EL (cell line): ENCODE measurements at places on chromosomes 1 and 21.
A peak's percentile ranks its signal among the peaks of the same experiment; 100 is the strongest.

DNA sequence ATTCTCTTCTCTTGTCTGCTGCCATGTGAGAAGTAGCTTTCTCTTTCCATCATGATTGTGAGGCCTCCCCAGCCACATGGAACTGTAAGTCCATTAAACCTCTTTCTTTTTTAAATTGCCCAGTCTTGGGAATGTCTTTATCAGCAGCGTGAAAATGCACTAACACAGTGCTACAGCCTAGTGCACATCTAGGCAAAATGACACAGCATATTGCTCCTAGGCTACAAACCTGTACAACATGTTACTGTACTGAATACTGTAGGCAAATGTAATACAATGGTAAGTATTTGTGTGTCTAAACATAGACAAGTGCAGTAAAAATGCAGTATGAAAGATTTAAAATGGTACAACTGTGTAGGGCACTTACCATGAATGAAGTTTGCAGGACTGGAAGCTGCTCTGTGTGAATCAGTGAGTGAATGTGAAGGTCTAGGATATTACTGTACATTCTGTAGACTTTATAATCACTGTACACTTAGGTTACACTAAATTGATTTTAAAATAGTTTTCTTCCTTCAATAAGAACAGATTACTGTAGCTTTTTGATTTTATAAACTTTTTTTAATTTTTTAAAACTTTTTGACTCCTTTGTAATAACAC, 69.4 kb downstream of the RGS21 start:
- no peak for DNase-seq

- peak; percentile 71 for DNase-seq
Observed at GRCh38 chr1:32336963-32337675, 1.1 kb upstream of the MARCKSL1 start.

DNA sequence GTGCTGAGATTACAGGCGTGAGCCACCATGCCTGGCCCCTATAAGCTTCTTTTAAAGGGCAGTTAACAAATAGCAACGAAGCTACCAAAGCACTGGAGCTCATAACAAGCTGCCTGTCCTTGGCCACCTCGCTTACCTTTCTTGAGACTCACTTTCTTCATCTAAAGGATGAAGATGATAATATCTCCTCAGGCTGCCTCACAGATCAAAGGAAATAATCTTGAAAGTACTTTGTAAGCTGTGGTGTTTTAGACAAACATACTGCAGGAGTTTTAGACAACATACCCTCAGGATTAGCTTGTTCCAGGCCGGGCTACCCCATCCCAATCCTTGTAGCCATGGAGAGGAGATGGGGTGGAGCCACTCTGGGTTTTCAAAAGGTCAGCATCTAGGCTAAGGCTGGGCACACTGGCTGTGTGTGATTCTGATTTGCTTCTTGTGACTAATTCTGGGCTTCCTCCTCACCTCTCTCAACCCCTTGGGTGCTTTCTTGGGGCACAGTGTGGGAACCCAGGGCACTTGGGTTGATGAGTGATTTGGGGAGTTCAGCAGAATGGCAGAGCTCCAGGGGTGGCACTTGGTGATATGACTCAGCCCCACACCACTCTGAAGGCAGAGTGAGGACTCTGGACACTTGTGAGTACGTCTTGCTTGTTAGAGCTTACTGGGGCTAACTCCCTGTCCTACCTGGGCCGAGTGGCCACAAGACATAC, 5.2 kb downstream of the GPR25 start:
- no peak for DNase-seq

DNA sequence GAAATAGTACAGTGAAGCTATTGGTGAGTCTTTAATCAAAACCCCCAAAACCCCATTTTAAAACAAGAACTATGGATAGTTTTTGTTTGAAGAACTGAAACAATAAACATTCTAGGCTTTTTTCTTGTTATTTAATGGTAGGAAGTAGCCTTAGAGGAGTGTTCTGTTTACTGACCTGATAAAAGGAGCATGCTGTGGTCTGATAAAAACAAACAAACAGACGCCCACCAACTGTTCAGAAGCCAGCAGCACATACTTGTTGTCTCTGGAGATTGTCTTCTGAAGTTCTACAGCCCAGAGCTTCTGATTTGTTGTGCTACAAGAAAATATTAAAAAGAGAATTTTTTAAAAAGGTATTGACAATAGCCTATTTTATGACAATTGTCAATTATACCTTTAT, 54.1 kb upstream of the CFAP298 start:
- DNase-seq, result no peak

- no peak for DNase-seq
Observed at GRCh38 chr1:232586679-232587078, 43.3 kb downstream of the SIPA1L2 start.

- no peak for DNase-seq
Observed at GRCh38 chr21:15592957-15593356, 136.8 kb upstream of the USP25 start.

GRCh38 chr1:113980110-113980509, 836 bp downstream of the OLFML3 start:
- peak; percentile 38 for DNase-seq

GRCh38 chr1:37795340-37796125, 1.9 kb downstream of the MANEAL start:
- DNase-seq, result no peak

- DNase-seq, result no peak
Observed at GRCh38 chr1:12157366-12158231, 9.2 kb upstream of the TNFRSF1B start.

- no peak for DNase-seq
Observed at GRCh38 chr21:26962621-26963181, 4.2 kb downstream of the ADAMTS5 start.

- no peak for DNase-seq
Observed at GRCh38 chr1:21184276-21184675, 7.6 kb upstream of the EIF4G3 start.

DNA sequence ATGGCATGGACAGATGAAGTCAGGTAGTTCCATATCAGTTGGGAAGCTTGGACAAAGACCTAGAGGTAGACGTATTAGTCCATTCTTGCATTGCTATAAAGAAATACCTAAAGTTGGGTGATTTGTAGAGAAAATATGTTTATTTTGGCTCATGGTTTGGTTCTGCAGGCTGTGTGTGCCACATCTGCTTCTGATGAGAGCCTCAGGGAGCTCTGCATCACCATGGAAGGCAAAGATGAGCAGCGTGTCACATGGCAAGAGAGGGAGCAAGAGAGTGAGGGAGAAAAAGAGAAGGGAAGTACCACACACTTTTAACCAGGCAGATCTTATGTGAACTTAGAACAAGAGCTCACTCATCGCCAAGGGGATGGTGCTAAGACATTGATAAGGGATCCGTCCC, 9.0 kb downstream of the TSACC start:
- peak; percentile 68 for DNase-seq

GRCh38 chr1:24992124-24992760, 62.2 kb upstream of the RUNX3 start:
- DNase-seq, result no peak
